ENCODE measurements at places on chromosomes 1 and 21.

GRCh38 chr1:11719313-11720032 is 16.5 kb upstream of the AGTRAP start:
- peak; percentile 87 for DNase-seq

DNA sequence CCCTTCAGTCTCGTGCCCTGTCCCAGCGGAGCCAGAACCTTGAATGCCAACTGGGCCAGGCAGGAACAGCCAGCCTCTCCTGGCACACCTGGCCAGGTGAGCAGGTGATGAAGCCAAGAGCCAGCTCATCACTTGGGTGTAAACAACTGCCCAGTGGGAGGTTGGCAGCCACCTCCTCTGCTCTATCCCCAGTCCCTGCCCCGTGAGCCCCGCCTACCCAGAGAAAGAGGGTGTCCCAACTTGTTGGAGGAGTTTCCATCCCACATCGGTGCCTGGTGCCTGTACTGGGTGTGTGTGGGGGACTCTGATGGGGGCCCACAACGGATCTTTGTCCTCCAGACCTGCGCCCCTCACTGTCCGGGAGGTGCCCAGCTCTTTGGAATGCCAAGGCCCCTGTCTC is 17.8 kb upstream of the FAM131C start:
- DNase-seq: no peak

DNA sequence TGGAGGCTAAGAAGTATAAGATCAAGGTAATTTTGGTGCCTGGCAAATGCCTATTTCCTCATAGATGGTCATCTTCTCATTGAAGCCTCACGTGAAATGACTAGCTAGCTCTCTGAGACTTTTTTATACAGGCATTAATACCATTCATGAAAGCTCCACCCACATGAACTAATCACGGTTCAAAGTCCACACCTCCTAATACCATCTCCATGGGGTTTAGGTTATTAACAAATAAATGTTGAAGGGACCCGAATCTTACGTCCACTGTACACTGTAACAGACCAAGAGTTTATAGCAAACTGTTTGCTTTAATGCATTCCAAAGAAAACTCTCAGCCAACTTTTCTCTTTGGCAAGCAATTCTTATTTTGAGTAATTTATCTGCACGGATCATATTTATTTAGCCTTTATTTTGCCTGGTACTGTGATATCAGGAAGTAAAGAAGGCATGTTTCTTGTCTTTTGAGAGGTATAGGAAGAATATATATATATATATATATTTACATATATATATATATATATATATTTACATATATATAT is 296.1 kb upstream of the LRRC7 start:
- DNase-seq: no peak

DNA sequence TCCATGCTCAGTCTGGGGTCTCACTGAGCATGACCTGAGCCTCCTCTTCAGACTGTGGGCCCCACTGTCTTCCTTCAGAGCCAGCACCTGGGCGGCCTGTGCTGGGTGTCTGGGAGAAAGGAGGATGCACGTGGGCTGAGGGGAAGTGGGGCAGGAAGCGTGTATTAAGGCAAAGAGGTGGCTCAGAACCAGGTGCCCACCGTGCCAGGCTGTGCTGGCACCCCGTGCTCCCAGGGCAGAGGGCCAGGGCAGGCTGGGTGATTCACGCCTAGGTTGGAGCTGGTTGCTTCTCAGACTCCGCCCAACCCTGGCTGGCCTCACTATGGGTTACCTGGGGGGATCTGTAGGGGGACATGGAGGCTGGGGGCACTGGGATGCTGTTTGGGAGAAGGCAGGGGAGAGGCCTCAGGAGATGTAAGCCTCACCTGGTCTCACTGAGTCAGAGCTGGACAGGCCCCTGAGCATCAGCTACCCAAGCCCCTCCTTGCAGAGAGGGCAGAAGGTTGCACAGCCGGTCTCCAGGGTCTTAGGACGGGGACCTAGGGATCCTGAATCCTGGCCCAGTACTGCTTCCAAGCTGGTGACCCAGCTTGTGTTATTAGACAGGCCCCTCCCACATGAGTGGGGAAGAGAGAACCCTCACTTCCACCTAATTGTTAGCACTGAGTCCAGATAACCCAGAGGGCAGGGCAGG is 18.6 kb upstream of the PADI1 start:
- no peak for DNase-seq

GRCh38 chr1:62384276-62385005 is 52.4 kb upstream of the USP1 start:
- no peak for DNase-seq

DNA sequence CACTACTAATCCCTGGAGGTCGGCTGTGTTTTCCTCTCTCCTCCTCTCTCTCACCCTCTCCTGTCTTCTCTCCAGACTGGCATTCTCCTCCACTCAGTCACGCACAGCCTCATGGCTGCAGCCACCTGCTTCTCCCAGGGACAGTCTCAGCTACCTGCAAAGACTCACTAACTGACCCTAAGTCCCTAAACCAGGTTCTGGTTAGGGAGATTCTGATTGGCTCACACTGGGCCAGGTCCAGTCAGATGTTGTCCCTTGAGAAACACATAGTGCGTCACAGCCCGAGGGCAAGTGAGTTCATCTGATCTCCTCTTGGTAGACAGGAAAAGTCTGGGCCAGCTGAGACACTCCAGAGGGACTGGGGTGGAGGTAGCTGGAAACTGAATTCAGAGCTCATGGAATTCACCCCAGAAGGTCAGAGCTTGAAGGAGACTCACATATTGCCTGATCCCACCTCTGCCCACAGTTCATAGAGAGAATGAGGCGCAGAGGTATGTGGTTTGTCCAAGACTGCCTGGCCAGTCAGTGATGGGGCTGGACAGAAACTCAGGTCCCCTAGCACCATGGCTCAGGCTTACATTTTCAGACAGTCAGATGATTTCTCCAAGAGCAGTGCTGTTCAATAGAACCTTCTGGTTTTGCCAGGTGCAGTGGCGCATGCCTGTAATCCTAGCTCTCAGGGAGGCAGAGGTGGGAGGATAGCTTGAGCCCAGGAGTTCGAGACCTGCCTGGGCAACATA is 40.4 kb upstream of the RPL11 start:
- no peak for DNase-seq

Data from effector memory CD8-positive, alpha-beta T cell (primary cell).